HCEC 1CT (cell line): ENCODE measurements at places on chromosomes 1 and 21.

DNA sequence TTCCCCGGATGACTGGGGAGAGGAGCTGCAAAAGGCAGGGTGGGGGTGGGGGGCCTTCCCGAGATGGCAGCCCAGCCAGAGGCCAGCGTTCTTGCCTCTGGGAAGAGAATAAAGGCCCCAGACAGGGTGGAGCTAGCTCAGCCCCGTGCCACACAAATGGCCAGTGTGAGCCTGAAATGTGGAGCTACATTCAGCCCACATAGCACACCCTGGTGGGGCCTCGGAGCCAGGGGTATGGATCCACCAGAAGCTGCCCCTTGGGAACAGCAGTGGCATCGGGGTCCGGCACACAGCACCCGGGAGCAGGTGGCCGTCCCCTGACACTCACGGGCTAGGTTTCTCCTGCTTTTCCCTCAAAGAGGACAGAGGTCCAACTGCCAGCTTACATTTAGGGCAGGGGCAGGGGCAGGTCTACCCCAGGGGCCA is 93.9 kb downstream of the PDE9A start:
- DNase-seq = no peak

DNA sequence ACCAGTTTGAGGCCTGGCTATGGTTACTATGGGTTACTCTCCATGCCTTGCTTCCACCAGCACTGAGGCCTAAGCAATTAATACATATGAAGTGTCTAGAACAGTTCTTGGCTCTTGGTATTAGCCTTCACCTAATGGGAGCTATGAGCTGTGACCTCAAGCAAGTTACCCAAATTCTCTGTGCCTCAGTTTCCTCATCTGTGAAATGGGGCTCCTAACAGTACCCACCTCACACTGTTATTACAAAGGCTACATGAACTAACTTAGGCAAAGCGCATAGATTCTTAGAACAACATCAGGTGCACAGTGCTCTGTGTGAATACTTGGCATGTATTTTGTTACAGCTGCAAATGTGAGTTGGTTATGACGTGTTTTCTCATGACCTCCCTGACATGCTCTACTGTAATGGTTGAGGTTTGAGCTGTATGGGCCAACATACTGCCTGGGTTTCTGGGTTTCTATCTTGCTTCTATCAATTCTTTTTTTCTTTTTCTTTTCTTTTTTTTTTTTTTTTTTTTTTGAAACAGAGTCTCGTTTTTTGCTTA is 26.5 kb downstream of the CDCP2 start:
- DNase-seq = no peak

GRCh38 chr1:9351654-9352271 is 59.1 kb downstream of the SPSB1 start:
- no peak for DNase-seq

GRCh38 chr1:166975361-166976129 is at the start of gene ILDR2:
TSS of gene ILDR2 (minus strand) at chr1:166975540. CDS start at chr1:166975268, 272 bp downstream.
- DNase-seq = no peak

- DNase-seq = no peak
Measured at GRCh38 chr1:88276163-88276562, 407.9 kb upstream of the PKN2 start.

GRCh38 chr1:63703701-63704107 is 70.1 kb upstream of the ROR1 start:
- DNase-seq = no peak

GRCh38 chr1:6179564-6180175 is 451 bp downstream of the CHD5 start:
- DNase-seq = no peak

DNA sequence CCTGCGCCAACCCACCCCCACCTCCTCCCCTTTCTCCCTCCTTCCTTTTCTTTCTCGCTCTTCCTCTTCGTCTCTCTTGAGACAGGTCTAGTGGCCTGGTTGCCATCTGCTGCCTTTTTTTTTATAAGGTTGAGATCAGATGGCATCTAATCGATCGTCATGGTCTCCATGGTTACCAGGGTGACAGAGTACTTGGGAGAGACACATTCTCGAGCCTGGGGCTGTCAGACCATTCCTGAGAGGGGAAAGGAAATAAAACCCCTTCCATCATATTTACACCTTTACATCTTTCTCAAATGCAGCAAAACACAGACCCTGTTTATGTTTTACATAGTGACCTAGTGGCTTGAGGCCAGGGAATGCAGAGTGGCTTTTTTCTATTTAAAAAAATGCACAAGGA is 53.5 kb upstream of the SLC22A15 start:
- no peak for DNase-seq

DNA sequence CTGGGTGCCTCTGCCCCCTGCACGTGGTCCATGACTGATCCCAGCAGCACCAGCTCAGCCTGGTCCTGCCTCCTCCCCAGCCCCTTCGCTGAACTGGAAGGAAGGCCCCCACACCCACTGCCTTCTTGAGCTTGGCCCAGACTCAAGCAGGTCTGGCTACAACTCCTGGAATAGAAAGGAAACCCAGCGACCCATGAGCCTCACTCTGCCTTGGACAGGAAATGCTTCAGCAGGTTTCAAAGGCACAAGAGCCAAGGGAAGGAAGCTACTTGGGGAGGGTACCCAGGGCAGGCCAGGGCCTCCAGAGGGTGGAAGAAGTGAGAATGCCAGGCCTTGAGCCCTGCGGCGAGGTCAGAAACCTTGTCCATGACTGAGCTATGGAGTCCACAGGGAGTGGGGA is 35.9 kb upstream of the RD3 start:
- DNase-seq = no peak

- DNase-seq = no peak
Measured at GRCh38 chr1:239098400-239099037, 287.8 kb upstream of the CHRM3 start.

DNA sequence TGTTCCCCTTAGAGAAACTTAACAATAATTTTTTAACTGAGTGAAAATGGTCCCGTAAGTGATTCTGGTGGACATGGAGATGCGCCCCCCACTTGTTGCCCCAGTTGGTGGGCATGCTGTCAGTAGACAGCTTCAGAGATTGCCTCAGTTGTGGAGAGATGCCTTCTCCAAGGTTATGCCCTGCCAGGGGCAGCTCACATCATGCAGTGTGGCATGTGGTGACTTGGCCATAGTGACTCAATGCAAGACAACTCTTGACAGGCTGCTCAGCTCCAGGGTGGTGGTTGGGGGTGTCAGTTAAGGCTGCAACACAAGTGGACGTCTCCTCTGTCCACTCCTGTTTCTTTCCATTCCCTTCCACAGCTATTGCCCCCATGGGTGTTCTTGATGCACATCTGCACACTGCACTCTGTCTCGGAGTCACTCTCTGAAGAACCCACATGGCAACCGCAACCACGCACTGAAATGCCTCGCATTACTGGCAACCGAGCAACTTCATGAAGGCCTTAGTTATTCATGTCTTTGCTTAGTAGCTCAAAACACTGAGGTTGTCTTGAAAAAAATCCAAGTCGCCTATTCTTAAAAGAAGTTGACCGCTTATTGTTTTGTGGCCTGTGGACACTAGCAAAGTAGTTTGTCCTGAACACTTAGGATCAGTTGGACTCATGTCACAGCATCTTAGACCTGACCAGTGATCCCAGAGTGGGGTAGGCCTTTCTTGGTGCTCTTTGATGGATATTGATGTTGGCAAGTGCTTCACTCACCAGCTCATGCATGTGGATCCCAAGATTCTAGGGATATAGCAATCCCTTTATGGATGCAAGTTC is 54.8 kb upstream of the USP1 start:
- no peak for DNase-seq

DNA sequence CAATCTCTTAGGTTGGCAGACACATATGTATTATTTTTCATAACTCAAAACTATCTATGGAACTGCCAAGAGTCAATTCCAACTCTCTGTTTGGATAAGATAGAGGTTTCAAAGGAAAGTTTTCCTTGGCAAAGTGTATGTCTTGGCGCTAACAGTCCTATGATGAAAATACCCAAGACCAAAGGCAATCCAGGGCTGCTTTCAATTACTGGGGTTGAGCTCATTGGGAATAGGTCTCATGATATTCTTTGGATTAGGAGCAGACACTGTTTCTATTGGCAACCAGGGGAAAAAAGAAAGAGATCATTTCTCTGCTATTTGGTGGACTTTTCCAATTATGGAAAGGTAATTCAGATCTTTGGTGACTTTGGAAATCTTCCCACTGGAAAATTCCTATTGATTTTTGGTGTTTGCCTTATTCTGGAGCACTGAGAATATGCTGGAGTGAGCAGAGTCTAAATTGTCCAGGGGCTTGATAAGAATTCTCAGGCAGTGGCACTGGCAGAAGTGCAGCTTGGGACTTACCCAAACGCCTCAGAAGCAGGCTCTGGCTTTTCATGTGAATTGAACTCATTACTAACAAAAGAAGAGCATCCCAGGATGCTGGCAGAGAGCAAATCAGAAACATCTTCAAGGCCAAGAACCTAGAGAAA is 20.4 kb upstream of the PLXNA2 start:
- DNase-seq = no peak

DNA sequence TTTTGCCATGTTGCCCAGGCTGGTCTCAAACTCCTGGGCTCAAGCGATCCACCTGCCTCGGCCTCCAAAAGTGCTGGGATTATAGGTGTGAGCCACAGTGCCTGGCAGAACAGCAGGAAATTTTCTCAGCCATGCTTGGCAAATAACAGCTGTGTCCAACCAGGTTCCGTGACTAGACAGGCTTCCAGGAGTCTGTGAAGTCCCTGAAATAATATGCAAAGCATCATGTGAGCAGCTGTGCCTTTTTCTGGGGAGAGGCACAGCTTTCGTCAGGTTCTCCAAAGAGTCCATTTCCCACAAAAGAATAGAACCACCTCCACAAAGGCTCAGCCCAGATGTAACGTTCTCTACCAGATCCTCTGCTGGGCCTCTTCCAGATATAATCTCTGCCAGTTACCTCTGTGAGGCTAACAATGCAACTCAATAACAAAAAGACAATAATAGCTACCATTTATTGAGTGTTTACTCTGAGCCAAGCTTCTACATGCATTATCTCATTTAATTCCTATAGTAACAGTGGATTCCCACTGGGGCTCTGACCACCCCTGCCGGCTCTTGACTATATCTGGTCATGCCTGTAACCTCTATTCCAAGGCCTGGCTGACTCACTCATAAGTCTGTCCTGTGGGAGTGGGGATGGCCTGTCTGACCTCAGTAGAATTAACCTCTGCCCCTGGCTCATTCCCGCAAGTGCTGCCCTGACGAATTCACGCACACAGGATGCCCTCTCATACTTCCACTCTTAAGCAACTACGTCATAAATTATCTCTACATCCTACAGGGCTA is 4.0 kb upstream of the NKAIN1 start:
- peak; percentile 40 for DNase-seq

- DNase-seq = no peak
Measured at GRCh38 chr1:98251497-98251896, 330.7 kb upstream of the DPYD start.

- no peak for DNase-seq
Measured at GRCh38 chr1:199573047-199573446, 454.5 kb upstream of the NR5A2 start.

DNA sequence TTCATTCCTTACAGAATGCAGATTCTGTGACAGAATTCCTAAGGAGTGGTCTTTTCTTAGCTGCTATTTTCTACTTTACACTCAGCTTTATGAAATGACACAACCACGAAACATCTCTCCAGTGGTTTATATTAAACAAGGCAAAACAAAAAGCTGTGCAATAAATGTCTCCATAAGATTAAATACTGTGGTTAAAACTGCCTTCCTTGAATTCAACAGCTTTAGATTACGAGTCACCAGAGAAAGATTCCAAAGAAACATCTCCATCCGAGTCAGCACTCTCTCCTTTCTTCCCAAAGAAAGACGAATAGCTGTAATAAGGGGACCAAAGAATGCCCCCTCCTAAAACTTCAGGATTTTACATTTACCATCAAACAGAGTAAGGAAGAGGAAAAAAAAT is 4.6 kb upstream of the C1orf87 start:
- no peak for DNase-seq

GRCh38 chr1:111857194-111857651 is 101.5 kb downstream of the DDX20 start:
- no peak for DNase-seq

DNA sequence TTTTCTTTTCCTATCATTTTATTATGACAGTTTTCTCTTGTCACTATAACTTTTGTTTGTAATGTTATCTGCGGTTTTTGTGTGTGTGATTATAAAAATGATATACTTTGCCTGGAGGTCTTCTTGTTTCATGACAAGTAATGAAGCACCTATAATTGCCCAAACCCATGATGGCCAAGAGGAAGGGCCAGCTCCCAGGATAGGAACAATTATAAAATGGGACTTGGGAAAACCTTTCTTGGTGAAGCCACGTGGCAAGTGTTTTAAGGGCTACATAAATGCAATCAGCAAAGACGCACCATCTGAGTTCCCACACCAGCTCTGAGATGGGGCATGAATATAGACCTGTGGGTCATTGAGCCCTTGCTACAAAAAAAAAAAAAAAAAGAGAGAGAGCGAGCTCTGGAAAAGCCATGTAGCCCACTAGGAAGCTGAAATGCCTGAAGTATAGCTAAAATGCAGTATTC is 462.6 kb upstream of the RUNX1 start:
- DNase-seq = peak; percentile 30

DNA sequence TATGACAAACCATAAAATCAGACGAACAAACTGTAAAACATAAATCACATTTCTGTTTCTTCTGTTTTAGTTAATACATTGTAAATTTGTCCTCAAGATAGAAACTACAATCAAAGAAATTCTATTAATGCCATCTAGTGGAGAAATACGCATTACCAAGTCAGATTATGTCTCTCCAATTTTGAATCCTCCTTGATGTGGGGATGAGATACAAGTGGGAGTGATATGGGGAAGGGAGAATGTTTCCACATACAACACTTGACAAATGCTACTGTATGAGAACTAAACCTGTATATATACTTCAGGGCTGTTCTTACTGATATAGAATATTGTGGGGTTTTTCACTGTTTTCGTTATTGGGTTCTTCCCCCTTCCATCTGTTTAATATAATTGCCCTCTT is 2.6 kb downstream of the HFM1 start:
- DNase-seq = peak; percentile 29

DNA sequence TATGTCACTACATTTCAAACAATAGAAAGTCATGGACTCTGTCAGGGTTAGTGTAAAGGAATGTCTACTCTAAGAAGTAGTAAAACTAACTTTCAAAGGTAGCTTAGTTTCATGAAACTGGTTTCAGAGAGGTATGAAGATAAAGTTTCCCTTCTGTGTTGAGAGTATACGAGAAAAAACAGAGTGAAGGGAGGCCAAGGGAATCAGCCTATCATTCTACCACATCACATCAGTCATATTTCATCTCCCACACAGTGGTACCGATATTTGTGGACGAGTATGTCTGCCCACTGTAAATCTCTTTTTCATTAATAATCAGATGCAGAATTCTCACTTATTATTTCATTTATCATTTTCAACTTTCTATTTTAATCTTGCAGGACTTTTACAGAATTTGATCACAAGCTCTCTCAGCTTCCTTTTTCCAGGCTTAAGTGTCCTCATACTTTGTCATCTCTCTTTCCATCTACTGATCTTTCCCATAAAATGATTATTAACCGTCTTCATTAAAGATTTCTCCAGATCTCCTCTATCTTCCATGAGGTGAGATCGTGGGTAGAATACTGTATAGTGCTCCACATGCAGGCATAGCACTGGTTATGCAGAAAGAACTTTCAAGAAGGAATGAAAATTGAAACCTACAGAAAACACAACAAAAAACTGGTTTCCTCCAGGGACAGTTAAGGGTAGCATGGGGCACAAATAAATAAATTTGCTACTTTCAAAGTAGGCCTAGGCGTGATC is 11.5 kb upstream of the IFI16 start:
- DNase-seq = no peak

- no peak for DNase-seq
Measured at GRCh38 chr21:44670642-44671432, 4.1 kb upstream of the KRTAP12-2 start.

GRCh38 chr1:67814121-67814772 is 19.0 kb downstream of the GNG12 start:
- DNase-seq = peak; percentile 27
